ENCODE measurements at places on chromosomes 3 and 15. TPM values are rescaled to one million over a fixed set of nuclear protein-coding genes. Genes with fewer than 3 reads are reported as not detected.

- no peaks in the 10 kb centered on the region for H3K36me3 ChIP-seq
- no peak overlapping the region for H3K4me3 ChIP-seq
- H3K27ac ChIP-seq = no peak overlapping the region
- H3K27me3 ChIP-seq = no peaks in the 10 kb centered on the region
Measured at GRCh38 chr3:152677491-152677890, 157.4 kb upstream of the P2RY1 start.

GRCh38 chr15:51198701-51199232 is 104.1 kb upstream of the TNFAIP8L3 start:
- H3K4me3 ChIP-seq = no peak overlapping the region
- no peak overlapping the region for H3K27ac ChIP-seq
- H3K4me1 ChIP-seq = no peaks in the 10 kb centered on the region
- no peak for DNase-seq

Gene RTP1
- not detected for total RNA-seq

Gene CCDC33
- total RNA-seq = 6.2 TPM
